ENCODE measurements at places on chromosomes 4 and X.

GRCh38 chr4:108556588-108557200 is 63.7 kb upstream of the RPL34 start:
- DNase-seq, result no peak

- DNase-seq, result no peak
Observed at GRCh38 chr4:95428291-95429070, 120.3 kb downstream of the UNC5C start.

- DNase-seq, result no peak
Observed at GRCh38 chr4:159101988-159102621, 774 bp upstream of the RAPGEF2 start.

- DNase-seq, result no peak
Observed at GRCh38 chr4:52946855-52947254, 84.7 kb downstream of the RASL11B start.

GRCh38 chrX:11381464-11381863 is 88.3 kb downstream of the AMELX start:
- DNase-seq, result peak; percentile 0

- no peak for DNase-seq
Observed at GRCh38 chrX:2677764-2678163, 13.3 kb upstream of the CD99 start.

DNA sequence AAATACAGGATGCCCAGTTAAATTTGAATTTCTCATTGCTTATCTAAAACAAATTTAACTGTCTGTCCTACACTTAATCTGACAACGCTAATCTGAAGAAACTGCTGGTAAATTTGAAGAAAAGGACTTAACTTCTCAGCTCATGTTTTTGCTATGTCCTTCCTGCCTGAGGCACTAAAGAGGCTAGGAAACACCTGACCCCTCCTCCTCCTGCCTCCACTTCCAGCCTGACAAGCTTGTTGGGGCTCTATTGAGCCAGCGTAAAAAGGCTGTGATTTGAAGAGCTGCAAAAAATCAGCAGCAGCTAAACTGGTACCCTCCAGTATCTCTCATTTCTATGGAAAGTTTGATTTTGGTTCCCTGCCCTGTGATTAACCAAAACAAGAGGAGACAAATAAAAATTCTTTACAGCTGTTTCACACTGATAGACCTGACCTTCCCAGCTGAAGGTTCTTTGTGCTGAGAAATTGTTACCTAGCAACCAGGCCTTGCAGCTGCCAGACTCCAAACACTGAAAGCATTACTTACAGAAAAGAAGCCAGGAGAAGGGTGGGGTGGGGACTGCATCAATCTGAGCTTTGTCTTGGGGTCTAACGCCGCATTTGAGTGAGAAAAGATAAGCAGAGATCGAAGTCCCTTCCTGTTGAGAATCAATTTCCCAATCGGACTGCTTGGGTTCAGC is 35.0 kb downstream of the DCX start:
- no peak for DNase-seq

GRCh38 chr4:22515145-22515887 is 550 bp downstream of the ADGRA3 start:
- DNase-seq, result peak; percentile 37

GRCh38 chrX:149298111-149298510 is 207.0 kb downstream of the IDS start:
- no peak for DNase-seq

DNA sequence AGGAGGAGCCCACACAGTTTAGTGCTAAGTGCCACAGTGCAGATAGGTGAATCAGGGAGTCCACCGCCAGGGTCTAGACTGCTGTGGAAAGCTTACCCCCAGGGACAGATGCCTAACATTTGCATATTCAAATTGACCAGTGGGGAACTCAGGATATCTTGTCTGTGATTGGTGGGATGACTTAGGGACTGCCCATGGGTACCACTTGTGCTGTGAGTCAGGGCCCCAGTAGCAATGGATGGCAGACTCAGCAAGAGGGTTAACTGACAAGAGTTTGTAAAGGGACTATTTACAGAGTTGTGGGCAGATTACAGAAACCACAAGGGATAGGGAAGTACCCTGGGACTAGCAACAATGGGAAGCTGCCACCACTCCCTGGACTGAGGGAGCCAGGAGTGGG is 282.1 kb downstream of the BCOR start:
- no peak for DNase-seq

- DNase-seq, result no peak
Observed at GRCh38 chr4:848803-849477, 23.0 kb upstream of the CPLX1 start.

- peak; percentile 76 for DNase-seq
Observed at GRCh38 chr4:3480528-3481112, 17.5 kb downstream of the DOK7 start.

GRCh38 chrX:46903458-46904242 is 8.6 kb upstream of the JADE3 start:
- DNase-seq, result peak; percentile 40

- DNase-seq, result no peak
Observed at GRCh38 chr4:41594432-41594831, 56.5 kb downstream of the LIMCH1 start.

- DNase-seq, result no peak
Observed at GRCh38 chr4:80015407-80016189, 57.4 kb downstream of the ANTXR2 start.

- DNase-seq, result no peak
Observed at GRCh38 chr4:111464251-111465045, 680.8 kb upstream of the FAM241A start.
